ENCODE measurements at places on chromosomes 11 and 22. TPM values are rescaled to one million over a fixed set of nuclear protein-coding genes. Genes with fewer than 3 reads are reported as not detected.

PRR33 gene
- total RNA-seq: not detected

- no peak for DNase-seq
- no peaks in the 10 kb centered on the region for H3K4me1 ChIP-seq
Observed at GRCh38 chr11:116539836-116540418, 232.9 kb downstream of the BUD13 start.

DNA sequence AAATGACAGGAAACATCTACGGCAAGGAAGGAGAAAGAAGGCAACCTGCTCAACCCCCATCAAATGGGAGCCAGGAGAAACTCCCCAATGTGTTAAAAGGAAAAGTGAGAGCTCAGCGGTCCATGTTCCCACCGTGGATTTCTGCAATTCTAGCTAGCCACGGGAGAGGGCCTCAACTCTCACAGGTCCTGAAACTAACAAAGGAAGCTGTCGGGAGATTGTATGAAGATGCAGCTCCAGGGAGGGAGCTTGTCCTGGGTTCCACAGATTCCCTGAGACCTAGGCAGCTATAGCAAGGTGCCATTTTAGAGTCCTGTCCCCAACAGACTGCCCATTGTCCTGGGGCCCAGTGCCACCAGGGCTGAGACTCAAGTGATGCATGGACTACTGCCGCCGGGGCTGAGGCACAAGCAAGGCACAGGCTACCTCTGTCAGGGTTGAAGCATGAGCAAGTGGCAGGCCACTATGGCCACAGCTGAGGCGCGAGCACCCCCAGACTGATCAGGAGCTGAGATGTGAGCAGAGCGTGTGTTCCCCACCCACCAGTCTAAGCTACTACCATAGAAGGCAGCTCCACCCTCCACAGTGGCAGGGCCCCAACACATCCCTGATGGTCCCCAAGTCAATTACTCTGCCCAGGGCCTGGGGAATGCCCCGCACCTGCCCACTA, 31.3 kb downstream of the RSF1 start:
- no peak for DNase-seq
- H3K27me3 ChIP-seq: no peaks in the 10 kb centered on the region
- peaks cover 12% of the 10 kb centered on the region for H3K36me3 ChIP-seq
- peaks cover 33% of the 10 kb centered on the region for H3K4me1 ChIP-seq
- H3K27ac ChIP-seq: no peak overlapping the region

GRCh38 chr22:38513063-38513462, 7.0 kb upstream of the DDX17 start:
- no peaks in the 10 kb centered on the region for H3K36me3 ChIP-seq
- H3K4me1 ChIP-seq: no peaks in the 10 kb centered on the region
- no peak for DNase-seq
- no peak overlapping the region for H3K4me3 ChIP-seq
- H3K27me3 ChIP-seq: no peaks in the 10 kb centered on the region

SYT9 gene
- not detected for total RNA-seq

ALDH3B1 gene
- 37.2 TPM for total RNA-seq

GRCh38 chr11:12215181-12215593, 104.8 kb downstream of the MICAL2 start:
- DNase-seq: no peak
- peak overlapping the region; percentile 33 for H3K27ac ChIP-seq
- no peaks in the 10 kb centered on the region for H3K27me3 ChIP-seq
- H3K4me3 ChIP-seq: no peak overlapping the region
- H3K4me1 ChIP-seq: peaks cover 29% of the 10 kb centered on the region

GRCh38 chr11:35682230-35683173, 19.9 kb downstream of the TRIM44 start:
- no peak for DNase-seq
- no peak overlapping the region for H3K4me3 ChIP-seq
- no peaks in the 10 kb centered on the region for H3K27me3 ChIP-seq
- H3K4me1 ChIP-seq: peaks cover 26% of the 10 kb centered on the region
- H3K36me3 ChIP-seq: peaks cover 26% of the 10 kb centered on the region
- no peak overlapping the region for H3K27ac ChIP-seq

APOA1 gene
- not detected for total RNA-seq

- no peak overlapping the region for H3K4me3 ChIP-seq
- no peak overlapping the region for H3K27ac ChIP-seq
- no peaks in the 10 kb centered on the region for H3K4me1 ChIP-seq
- H3K36me3 ChIP-seq: no peaks in the 10 kb centered on the region
- no peaks in the 10 kb centered on the region for H3K27me3 ChIP-seq
Observed at GRCh38 chr11:128785141-128785540, 82.0 kb downstream of the KCNJ1 start.

CUL5 gene
- 31.8 TPM for total RNA-seq

GRCh38 chr11:15903246-15903645, 453.1 kb downstream of the SOX6 start:
- DNase-seq: peak; percentile 61
- no peaks in the 10 kb centered on the region for H3K27me3 ChIP-seq
- peak overlapping the region; percentile 50 for H3K27ac ChIP-seq
- no peak overlapping the region for H3K4me3 ChIP-seq
- peaks cover 17% of the 10 kb centered on the region for H3K4me1 ChIP-seq

GRCh38 chr11:11105361-11105760, 247.5 kb upstream of the ZBED5 start:
- no peaks in the 10 kb centered on the region for H3K4me1 ChIP-seq
- DNase-seq: no peak
- H3K27me3 ChIP-seq: peaks cover 57% of the 10 kb centered on the region

OR2AT4 gene
- total RNA-seq: not detected

SCGB1C1 gene
- not detected for total RNA-seq

DNA sequence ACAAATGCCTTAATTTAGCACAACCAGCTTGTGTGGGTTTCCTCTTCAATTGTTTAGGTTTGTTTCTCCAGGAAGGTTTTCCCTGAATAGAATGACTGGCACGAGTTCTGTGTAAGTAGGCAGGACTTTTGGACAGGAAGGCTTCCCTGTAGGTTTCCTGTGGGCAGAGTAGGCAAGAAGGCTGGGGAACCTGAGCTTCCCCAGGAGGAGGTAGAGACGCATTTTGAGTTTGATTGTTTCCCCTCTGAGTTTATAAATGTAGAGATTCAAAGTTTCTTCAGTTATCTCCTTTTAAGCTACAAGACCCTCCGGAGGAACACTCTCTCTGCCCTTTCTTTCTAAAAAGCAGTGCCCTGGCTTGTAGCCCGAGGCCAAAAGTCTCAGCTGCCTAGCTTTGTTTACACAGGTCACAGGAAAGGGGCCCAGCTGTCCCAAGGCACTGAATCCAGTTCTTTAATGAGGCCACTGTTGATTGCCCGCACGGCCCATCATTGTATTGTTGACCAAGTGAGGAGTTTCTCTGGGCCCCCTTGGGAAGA, 66.6 kb upstream of the RDX start:
- DNase-seq: peak; percentile 32
- no peaks in the 10 kb centered on the region for H3K36me3 ChIP-seq
- H3K27me3 ChIP-seq: no peaks in the 10 kb centered on the region
- H3K27ac ChIP-seq: peak overlapping the region; percentile 89
- H3K4me3 ChIP-seq: no peak overlapping the region
- peaks cover 16% of the 10 kb centered on the region for H3K4me1 ChIP-seq

DNA sequence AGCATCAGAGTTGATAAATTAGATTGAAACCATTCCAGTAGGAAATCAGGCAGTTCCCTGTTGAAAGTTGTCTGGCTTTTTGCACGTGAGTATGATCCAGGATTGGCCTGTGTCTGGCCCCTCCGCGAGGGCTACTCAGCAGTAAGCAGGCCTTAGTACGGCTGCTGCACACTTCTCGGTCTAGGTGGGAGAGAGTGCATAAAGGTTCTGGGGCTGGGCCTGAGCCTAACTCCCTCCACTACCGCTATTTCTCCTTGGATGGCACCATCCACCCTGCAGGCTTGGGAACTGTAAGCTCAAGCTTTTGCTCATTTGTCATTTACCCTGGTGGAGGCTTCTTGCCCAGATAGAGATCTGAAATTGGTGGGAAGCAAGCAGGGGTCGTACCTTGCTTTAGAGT, 22.0 kb downstream of the TUB start:
- H3K4me1 ChIP-seq: no peaks in the 10 kb centered on the region
- no peak for DNase-seq
- no peak overlapping the region for H3K4me3 ChIP-seq
- H3K36me3 ChIP-seq: no peaks in the 10 kb centered on the region
- no peak overlapping the region for H3K27ac ChIP-seq
- H3K27me3 ChIP-seq: no peaks in the 10 kb centered on the region

TMEM25 gene
- 0.91 TPM for total RNA-seq

CFAP300 gene
- 12.9 TPM for total RNA-seq

GRCh38 chr11:86693518-86693917, 21.1 kb upstream of the ME3 start:
- H3K36me3 ChIP-seq: no peaks in the 10 kb centered on the region
- no peak for DNase-seq
- peaks cover 27% of the 10 kb centered on the region for H3K4me1 ChIP-seq
- H3K4me3 ChIP-seq: no peak overlapping the region
- no peak overlapping the region for H3K27ac ChIP-seq

All from MCF 10A (cell line).